ENCODE measurements at places on chromosomes 6 and 20.

- no peak for DNase-seq
Measured at GRCh38 chr6:117960877-117961276, 53.8 kb downstream of the SLC35F1 start.

DNA sequence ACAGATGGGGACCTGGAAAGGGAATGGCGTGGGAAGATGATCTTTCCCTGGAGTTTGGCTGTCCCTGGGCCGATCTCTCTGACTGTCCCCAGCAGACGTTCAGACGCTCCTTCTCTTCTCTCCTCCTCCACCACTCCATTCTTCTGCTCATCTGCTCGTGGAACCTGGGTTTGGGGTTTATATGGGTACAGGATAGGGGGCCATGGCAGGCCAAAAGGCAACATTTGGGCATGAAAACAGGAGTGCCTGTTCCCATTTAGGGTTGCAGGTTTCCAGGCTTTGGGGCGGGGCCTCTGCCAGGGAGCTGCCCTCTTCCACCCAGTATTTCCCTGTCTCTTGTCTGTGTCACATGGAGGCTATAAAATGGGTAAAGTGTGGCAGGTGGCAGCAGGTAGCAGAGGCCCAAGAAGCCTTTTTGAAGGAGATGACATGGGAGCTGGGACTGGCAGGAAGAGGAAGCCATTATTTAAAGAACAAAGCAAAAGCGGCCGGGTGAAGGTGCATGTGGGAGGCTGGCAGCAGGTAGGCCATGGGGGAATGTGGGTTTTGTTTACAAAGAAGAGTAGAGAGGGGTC lies 203.7 kb downstream of the BMP7 start:
- no peak for DNase-seq

DNA sequence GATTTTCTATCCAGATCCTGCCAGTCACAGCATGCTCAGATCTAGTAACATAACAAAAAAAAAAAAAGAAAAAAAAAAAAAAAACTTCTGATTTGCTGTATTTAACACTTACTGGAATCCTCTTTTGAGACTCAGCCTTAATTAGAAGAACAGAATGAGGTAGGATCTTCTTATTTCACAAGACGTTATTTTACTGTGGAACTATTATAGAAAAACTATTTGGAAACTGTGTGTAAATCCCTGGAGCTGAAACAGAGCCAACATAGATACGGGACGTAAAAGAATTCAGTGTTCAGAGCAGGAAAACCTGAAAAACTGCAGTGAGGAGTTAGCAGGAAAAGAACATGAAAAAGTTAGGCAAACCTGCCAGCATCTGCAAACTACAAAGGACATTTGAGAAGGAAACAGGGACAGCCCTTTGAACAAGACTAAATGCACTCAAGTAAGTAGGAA lies 3.4 kb upstream of the ZNF217 start:
- no peak for DNase-seq

GRCh38 chr6:89406141-89406540 lies 5.9 kb downstream of the RRAGD start:
- no peak for DNase-seq

DNA sequence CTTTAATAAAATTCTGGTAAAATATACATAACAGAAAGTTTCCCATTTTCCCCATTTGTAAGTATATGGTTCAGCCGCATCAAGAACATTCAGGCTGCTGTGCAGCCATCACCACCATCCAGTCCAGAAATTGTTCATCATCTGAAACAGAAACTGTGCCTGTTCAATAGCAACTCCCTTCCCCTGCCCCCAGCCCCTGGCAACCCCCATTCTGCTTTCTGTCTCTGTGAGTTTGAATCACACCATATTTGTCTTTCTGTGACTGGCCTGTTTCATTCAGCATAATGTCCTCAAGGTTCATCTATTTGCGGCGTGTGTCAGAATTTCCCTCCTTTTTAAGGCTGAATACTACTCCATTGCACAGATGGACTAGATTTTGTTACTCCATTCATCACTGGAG lies 19.1 kb downstream of the VSTM2L start:
- DNase-seq = no peak

- peak; percentile 87 for DNase-seq
Measured at GRCh38 chr6:100465701-100466409, 1.1 kb upstream of the SIM1 start.

DNA sequence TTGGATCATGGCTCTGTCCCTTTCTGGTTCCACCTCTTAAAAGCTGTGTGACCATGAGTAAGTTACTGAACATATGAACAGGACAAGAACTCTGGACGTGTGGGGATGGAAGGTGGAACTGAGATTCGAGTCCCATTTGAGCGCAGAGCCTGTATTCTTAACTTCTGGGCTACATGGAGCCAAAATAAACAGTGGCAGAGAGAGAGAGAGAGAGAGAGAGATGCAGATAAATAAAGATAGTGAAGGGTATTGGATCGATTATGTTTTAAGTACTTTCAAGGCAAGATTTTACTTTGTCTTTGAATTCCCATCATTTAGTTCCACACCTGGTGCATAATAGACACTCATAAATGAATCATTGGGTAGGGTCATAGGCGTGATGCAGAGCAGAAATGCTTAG lies 39.7 kb downstream of the SLC35D3 start:
- DNase-seq = no peak

- DNase-seq = no peak
Measured at GRCh38 chr6:117451671-117452070, 25.9 kb upstream of the ROS1 start.

DNA sequence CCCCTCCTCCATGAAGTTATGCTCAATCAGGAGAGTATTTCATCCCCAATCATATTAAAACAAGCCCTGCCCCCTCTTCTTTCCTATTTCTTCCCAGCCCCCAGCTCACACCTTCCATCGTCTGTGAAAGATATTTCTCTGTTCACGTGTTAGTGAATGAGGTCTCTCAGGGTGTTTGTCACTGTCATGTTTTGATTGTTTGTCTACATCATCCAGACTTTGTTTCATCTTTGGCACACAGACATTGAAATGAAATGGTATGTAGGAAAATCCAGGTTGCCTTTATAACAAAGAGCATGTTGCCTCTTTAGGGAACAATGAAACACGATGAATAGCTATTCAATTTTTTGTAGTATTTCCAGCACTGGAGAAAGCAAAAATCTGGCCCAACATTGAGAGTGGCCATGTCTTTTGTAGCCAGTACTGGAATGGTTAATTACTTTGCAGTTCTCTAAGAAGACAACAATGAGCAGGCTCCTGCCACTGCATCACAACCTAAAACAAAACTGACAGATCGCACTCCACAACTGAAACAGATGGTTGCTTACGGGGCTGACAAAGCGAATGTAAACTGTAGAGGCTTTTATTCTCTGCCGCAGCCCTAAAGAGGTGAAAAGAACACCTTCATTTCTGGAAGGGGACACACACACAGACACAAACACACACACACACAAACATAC lies 543.6 kb upstream of the CITED2 start:
- no peak for DNase-seq

DNA sequence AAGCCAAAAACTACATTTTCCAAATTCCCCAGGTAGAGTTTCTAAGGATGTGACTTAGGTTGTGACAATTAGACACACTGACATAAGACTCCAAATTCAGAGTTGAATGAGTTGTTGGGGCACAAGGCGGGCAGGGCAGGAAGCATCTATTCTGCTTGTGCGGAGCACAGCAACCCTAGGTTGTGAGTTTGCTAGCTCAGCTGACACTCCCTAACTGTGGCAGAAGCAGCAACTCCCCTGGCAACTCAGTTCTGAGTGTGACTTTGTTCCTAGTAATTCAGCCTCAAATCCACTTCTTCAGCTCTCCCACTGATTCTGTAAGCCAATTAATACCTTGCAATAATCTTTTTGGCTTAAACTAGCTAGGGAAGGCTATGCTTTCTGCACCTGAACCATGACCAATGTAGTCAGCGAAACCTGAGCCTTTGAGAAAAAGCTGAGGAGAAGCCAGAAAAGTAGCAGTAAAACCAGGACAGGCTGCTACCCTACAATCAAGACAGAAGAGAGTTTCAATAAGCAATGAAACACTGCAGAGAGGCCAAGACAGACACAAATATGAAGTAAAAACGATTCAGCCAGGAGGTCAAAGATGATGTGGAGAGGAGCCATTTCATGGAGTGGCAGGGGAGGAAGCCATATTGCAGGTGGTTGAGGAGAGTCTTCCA lies 30.0 kb upstream of the PAQR8 start:
- no peak for DNase-seq

DNA sequence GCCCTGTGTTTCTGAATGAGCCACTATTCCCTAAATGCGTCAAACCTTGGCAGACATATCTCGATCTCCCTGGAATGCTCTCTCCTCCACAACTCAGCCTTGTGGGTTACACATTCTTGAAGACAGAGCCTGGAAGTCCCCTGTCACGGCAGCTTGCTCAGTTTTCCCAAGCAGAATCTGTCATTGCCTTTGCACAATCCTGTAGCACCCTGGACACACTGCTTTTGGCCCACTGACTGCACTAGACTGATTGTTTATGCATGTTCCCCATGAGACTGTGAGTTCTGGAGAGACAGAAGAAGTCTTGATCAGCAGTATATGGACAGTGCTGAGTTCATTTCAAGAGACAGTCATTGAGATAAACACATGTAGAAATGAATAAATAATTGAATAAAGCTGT lies 406.7 kb downstream of the CD83 start:
- DNase-seq = no peak

DNA sequence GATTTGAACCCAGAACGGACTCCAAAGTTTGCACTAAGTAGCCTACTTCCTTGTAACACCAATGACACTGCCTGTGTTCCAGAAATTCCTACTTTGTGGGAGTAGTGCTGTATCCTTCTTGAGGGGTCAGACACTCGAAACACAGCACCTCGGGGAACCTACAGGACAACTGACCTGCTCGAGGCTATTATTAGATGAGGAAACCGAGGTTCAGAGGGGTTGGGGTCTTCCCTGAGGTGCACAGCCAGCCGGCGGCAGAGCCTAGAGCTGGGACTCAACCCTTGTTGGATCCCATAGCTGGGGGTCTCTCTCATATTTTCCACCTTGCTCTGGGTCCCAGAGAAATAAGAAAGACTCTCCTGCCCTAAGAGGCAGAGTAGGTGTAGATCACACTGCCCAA lies 89.8 kb upstream of the PTPN1 start:
- DNase-seq = no peak

GRCh38 chr20:50693001-50693400 lies 1.7 kb upstream of the RIPOR3 start:
- DNase-seq = no peak

DNA sequence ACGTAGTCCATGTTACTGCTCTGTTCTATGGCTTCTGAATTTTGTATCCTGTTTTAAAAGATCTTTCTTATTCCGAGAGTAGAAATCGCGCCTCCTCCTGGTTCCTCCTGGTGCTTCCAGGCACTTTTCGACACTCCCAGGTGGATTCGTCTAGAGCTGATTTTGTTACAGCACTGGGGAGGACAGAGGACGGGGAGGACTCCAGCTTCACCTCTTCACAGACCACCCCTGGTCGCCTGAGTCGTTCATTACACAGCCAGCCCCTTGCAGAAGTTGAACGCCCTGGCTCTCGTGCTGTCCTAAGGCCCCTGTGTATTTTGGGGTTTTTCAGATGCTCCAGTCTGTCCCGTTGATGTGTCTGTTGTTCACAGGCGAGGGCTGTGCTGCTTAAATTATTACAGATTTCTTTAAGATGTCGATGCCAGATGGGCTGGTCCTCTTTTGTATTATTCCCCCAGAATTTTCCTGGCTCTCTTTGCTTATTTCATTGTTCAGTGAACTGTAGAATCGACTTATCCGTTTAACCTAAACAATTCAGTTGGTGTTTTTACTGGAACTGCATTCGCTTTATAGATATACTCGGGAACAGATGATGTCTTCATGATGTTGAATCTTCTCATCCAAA lies 30.5 kb downstream of the COL20A1 start:
- DNase-seq = no peak

DNA sequence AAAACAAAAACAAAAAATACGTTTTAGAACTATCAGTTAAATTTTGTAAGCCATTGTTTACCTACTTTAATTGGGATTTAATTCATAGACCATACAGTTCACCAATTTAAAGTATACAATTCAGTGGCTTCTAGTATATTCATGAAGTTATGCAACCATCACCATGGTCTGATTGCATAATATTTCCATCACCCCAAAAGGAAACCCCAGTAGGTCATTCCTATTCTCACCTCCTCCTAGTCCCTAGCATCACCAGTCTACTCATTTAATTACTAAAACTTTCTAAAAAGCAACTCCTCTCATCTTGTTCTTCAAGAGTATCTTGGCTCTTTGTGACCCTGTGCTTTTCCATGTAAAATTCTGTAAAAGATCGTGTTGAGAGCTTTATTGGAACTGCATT lies 60.2 kb downstream of the ASXL1 start:
- no peak for DNase-seq

DNA sequence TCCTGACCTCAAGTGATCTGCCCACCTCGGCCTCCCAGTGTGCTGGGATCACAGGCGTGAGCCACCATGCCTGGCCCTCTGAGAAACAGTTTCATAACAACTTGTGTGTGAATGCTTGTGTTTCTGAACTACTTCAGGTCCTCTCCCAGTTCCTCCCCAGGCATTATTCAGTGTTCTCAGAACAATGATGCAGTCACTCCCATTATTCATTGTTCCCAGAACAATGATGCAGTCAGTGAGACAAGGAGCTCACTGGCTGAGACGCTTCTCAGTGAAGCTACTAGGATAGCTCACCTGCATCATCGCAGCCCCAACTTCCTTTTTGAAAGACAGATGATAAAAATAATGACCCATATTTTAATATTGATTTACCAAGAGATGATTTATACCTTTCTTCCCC lies 71.5 kb downstream of the NDUFAF5 start:
- no peak for DNase-seq

- no peak for DNase-seq
Measured at GRCh38 chr20:45823949-45824835, 2.9 kb downstream of the TNNC2 start.

DNA sequence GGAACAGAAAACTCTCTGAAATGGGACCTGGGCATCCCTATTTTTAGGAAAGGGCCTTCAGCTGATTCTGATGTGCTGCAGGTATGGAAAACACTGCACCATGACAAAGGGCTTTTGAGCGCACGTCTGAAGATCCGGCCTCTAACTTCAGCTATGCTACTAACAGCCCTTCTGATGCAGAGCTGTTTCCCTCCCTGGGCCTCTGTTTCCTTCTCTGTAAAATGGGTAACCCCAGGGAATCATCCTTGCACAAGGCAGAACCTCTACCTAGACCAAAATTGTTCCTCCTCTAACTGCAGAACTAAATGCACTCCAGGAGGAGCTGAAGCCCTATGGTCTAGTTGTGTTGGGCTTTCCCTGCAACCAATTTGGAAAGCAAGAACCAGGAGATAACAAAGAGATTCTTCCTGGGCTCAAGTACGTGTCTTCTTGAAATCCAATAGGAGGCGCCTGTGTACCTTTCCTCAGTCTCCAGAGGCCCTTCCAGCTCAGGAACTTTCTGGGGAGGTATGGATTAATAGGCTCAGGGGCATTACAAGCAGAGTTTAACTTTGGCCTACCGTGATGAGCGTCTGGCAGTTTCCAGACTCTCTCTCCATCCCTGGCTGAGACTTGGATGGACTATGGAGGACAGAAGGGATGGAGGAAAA lies 5.9 kb downstream of the GPX5 start:
- DNase-seq = no peak

DNA sequence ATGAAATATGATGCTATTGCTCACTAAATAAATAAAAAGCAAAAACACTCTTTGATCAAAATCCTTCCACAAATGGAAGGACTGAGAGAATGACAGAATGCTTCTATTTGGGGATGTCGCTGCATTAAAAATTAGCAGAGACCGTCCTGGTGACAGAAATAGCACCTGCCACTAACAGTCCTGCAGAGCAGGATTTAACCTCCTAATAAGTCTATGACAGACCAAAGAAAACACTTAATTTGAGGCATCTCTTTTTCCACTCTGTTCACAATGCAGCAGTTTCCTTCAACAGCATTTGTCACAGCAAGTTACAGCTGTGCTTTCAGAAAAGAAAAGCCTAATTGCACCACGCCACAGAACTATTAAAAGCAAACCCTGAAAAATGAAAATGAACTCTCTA lies 140.6 kb upstream of the BEND6 start:
- no peak for DNase-seq
